Activated CD4-positive, alpha-beta T cell treated with anti-CD3 and anti-CD28 coated beads, Interleukin-2, amount 50 U/mL, for 24 hours (primary cell): ENCODE measurements at places on chromosomes 3 and 15.

DNA sequence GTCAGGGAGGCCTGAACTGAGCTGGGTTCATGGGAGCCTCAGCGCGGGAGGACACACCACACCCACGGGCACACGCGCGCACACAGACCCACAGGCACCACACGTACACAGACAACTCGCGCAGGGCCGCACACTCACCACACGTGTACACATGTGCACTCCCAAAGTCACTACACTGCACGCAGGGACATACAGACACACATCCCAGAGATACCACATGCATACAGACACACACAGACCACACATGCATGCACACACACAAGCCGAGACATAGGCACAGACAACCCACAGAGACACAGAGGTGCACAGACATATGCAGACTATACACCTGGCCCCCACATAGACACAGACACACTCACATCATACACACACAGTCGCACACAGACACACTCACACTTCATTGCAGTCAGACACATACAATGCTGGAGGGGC is 1.1 kb upstream of the MGLL start:
- DNase-seq: no peak

DNA sequence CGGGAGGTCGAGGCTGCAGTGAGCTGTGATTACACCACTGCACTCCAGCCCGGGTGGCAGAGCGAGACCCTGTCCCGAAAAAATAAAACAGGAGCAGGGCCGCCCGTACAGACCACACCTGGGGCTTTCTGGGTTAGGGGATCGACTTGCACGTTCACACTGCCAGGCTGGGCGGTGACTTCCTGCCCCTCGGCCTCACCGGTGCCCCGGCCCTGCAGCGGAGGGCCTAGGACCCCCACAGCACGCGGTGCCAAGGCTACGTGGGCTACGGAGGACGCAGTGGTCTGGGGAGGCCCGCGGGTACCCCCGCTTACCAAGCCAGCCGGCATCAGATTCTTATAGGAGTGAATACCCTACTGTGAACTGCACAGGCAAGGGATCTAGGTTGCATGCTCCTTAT is 11.6 kb upstream of the TTC14 start:
- DNase-seq: no peak

GRCh38 chr15:75107908-75108838 is 84.8 kb downstream of the PPCDC start:
- DNase-seq: peak; percentile 51

DNA sequence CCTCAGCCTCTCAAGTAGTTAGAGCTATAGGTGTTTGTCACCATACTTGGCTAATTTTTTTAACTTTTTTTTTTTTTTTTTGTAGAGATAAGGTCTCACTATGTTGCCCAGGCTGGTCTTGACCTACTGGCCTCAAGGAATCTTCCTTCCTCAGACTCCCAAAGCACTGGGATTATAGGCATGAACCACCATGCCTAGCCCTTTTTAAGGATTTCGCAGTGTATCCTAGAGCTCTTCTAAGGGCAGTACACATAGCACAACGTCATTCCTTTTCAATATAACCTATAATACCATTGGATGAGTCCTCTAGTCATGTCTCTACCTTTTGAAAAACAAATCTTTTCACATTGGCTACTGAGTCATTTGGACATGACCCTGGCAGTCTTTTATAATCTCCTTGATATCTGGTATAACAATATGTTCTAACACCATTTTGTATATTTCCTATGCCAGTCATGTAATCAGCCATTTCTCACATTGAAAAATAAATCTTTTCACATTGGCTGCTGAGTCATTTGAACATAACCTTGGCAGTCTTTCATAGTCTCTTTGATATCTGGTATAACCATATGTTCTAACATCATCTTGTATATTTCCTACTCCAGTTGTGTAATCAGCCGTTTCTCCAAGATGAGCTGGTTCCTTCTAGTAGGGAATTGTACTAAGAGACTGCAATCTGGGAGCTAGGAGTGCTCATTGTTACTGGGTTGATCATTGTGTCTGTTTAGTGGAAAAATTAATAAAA is 944.7 kb downstream of the MCTP2 start:
- no peak for DNase-seq

DNA sequence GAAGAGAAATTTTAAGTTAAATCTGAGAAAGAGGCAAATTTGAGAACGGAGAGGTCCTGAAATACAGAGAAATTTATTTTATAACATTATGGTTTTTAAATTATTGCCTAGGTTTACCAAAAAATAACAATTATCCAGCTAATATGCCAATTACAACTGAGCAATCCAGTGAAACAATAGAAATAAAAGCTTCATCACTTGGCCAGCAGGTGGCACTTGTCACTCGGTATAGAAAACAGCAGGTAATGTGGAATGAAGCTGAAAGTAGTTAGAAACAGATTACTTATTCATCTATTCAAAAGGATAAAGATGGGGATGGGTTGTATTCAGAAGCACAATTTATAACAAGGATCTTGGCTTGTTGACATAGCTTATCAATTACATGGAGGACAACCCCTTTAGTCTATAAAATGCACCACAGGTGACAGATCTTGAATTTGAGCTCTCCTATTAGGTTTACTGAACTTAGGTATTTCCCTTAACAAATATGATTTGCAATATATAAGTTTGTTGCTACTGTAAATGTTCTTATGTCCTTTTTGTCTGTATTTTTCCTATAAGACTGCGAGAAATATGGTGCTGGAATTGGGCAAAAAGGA is 70.1 kb upstream of the GUCA1C start:
- no peak for DNase-seq

DNA sequence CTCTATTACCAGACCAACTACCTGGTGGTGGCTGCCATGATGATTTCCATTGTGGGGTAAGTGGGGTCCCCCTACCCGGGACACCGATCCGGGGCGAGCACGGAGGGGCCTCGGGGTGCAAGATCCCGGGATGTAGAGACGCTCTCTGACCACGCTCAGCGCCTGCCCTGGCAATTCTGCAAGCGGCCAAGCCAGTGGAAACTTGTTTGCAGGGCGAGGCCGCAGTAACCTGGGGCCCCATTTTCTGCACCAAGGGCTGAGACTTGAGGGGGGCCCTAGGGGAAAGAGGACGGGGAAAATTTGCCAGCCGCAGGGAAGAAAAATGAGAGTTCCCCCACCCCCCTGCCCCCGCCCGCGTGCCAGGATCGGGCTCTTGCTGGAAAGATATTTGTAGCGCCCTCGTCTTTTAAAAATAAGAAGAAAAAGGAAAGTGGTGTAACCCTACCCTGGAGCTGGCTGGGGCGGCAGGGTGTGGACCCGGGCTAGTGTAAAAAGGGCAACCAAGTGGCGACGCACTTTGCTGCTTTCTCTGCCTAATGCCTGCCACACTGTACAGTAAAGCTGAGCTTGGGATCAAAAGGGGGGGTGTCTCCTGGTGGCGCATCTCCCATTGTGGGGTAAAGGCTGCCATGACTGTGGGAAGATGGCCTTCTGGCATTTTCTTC is 563 bp downstream of the ARL6IP5 start:
- no peak for DNase-seq

DNA sequence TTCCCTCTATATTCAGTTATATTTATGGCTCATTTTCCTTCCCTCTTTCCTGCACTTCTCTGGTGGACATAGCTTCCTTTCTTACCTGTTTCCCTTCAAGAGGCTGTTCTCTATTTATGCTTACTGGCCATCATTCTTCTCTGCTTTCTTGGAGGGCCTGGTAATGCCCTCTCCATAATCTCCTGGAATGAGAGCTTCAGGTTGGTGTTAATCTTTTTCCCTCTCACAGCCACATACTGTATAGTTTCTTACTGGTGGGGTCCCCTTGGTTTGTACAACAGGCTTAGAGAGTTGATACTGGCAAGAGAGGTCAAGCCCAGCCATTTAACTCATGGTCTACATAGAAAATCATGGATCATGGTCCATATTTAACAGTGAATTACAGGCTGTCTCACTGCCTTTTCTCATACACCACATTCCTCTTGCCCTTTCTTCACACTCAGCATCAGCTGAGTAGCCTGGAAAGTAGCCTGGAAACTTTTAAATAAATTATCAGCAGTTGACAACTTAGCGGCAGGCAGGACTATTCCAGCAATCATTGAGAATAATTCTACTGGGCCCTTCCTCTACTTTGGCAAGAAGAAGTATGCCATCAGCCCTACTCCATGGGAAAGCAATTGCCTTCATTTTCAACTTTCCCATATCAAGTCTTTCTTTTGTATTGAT is 38.0 kb upstream of the DPH6 start:
- DNase-seq: no peak

- DNase-seq: no peak
Observed at GRCh38 chr15:95988574-95988887, 342.0 kb upstream of the NR2F2 start.

DNA sequence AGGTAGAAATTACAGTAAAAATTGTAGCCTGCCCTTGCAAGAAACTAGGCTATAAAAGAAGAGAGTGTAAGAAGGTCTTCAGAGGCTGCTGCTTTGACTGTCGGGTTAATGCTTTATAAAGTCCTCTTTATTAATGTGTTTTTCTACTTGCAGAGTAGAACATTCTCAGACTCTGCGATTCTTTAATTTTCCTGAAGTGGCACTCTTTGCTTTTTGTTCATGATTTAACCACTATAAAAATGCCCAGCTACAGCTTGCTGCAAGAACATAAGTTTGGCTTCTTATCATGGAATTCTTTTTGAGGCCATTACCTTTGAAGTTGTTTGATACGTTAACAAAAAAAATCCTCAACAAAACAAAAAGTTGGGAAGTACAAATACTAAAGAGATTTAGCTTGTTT is 33.8 kb downstream of the MFSD1 start:
- no peak for DNase-seq

- no peak for DNase-seq
Observed at GRCh38 chr3:134594331-134594741, 56.5 kb downstream of the KY start.

- DNase-seq: no peak
Observed at GRCh38 chr3:158100681-158101080, 5.5 kb downstream of the SHOX2 start.

GRCh38 chr3:152969557-152970300 is 134.8 kb downstream of the P2RY1 start:
- DNase-seq: no peak

DNA sequence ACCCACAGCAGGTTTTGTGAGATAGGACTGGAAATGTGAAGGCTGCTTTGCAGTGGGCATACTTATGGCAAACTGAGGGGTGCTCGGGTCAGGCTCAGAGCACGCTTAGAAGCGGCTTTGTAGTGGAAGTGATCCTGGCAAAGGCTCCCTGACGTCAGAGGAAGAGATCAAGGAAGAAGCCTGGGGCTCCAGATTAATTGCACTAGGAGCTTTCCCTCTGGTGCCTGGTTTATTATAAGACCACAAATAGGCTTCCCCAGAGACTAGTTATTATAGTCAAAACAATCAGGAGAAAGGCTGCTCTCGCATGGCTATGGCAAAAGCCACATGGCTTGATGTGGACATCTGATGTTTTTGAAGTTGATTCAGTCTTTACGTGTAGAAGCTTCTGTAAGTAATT is 515.1 kb downstream of the GABRG3 start:
- no peak for DNase-seq

DNA sequence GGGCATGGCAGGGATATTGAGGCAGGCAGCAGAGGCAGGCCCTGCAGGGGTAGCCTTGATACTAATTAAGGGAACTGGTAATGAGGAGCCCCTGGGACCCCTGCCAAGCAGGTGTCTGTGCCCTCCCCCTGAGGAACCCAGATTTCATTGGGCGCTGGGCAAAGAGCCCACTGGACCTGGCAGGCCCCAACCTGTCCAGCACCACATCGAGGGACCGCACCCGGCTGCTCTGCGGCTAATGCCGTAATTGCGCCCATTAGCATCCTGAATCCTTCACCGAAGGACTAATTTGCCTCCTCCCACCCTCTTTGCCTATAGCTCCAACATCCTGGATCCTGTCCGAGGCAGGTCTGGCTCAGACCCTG is 13.7 kb upstream of the SEMA3B start:
- no peak for DNase-seq

- no peak for DNase-seq
Observed at GRCh38 chr15:81337713-81338157, 13.8 kb upstream of the STARD5 start.

DNA sequence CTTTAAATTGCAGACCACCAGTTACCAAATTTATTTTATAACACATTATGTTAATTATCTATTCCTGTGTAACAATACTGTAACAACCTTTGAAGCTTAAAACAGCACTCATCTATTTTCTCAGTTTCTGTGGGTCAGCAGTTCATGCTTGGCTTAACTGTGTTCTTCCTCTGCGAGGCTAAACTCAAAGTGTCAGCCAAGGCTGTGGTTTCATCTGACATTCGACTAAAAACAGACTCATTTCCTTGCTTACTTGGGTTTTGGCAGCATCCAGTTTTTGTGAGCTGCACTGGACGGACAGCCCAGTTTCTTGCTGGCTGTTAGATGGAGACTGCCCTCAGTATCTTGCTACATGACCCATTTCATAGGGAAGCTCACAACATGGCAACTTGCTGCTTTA is 247.3 kb upstream of the KCNH8 start:
- no peak for DNase-seq

DNA sequence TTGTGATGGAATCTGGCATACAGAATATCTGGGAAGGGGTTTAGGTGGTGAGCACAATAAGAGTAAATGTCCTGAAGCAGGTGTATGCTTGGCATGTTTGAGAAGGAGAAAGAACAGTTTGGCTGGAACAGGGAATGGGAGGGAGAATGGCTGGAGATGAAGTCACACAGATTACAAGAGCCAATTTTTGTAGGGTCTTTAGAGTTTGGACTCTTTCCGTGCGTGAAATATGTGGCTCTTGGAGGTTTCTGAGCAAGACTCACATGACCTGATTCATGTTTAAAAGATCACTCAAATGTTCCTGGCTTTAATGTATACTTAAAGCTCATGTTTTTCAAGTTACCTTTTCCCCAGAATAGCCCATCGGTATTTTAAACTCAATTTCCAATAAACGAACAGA is 32.8 kb downstream of the SPRED1 start:
- no peak for DNase-seq

GRCh38 chr15:92608866-92609700 is 46.5 kb downstream of the FAM174B start:
- DNase-seq: no peak

DNA sequence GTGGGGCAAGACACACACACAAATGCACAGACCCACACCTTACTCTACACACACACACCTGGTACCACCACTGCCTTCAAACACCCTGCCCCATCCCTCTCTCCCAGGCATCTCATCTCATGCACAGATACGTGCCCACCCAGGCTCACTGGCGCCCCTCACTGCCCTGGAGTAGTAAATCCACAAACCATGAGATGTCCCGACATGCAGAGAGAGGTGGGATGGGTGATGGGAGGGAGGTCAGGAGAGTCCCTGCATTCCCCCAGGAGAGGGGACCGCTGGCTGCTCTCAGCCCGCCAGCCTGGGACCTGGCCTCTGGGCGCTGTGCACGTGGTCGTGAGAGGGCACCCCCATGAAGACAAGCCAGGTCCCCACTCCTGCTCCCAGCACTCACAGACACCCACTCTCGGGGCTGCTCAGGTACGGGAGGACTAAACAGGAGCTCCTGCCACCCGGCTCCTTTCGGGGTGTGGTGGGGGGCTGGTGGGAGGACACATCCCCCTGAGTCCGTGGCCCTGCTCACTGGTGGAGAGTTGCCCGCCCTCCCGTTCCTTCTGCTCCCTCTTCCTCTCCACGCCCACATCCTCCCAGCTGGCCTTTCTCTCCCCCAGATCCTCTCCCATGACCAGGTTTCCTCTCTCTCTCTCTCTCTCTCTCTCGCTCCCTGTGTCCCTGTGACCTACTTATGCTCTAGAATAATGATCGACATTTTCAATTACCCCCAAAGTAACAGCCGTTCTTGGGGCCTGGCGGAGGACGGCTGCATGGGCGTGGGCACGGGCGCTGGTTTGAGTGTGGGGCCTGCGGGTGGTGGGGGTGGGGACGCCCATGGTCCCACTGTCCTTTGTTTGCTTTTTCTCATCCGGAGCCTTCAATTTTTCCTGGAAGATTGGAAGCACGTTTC is 18.9 kb upstream of the CSPG4 start:
- no peak for DNase-seq

GRCh38 chr3:59978979-59979378 is 929.2 kb upstream of the CFAP20DC start:
- peak; percentile 51 for DNase-seq
